ENCODE measurements at places on chromosomes 12 and 14.

GRCh38 chr12:47312808-47313426 lies 233.2 kb upstream of the AMIGO2 start:
- no peak for DNase-seq

- DNase-seq: no peak
These were observed 75.3 kb upstream of the SFSWAP start for GRCh38 chr12:131635491-131636122.

- DNase-seq: no peak
These were observed 6.6 kb downstream of the PPP4R4 start for GRCh38 chr14:94180655-94181271.

- no peak for DNase-seq
These were observed 230.9 kb upstream of the LRIG3 start for GRCh38 chr12:59151243-59151642.

DNA sequence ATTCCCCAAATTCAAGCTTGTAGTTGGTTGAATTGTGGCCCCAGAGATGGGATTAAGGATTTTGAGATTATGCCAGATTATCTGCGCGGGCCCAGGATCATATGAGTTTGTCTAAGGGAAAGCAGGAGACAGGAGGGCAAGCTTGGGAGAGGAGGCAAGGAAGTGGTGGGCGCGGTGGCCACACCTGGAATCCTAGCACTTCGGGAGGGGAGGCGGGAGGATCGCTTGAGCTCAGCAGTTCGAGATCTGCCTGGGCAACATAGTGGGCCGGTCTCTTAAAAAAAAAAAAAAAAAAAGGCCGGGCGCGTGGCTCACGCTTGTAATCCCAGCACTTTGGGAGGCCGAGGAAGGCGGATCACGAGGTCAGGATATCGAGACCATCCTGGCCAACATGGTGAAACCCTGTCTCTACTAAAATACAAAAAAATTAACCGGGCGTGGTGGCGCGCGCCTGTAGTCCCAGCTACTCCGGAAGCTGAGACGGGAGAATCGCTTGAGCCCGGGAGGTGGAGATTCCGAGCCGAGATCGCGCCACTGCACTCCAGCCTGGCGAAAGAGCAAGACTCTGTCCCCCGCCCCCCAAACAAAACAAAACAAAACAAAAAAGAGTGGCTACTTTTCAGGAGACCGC lies 881 bp upstream of the PUS1 start:
- no peak for DNase-seq

GRCh38 chr12:62335796-62336195 lies 75.6 kb downstream of the USP15 start:
- no peak for DNase-seq

DNA sequence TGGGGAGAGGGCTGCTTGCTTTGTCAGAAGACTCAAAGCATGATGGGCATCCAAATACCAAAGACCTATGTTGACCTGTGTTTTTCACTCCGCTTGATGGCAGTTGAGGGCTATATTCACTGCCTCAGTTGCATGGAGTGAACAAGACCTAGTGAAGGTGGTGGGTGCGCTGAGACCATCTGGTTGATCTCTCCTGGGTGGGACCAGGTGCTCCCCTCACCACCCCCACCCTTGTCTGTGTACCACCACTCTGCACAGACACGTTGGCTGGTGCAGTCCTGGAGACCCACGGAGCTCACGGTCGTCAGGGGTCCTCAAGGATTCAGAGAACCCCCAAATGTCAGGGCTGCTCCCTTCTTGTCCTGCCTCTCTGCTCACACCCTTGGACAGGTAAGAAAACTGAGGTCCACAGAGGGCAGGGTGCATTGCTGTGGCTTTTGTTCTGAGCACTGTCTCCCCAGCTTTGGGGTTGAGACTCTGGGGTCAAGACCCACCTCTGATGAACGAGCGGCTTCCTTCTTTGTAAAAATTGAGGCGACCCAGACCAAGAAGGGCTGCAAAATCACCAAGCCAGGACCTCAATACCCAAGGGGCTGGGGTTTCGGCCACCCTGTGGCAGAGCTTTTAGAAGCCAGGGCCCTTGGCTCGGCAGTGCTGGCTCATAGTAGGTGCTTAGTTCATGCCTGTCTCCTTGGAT lies 166.3 kb upstream of the RTL1 start:
- DNase-seq: no peak

GRCh38 chr12:59164991-59165718 lies 244.9 kb upstream of the LRIG3 start:
- no peak for DNase-seq

DNA sequence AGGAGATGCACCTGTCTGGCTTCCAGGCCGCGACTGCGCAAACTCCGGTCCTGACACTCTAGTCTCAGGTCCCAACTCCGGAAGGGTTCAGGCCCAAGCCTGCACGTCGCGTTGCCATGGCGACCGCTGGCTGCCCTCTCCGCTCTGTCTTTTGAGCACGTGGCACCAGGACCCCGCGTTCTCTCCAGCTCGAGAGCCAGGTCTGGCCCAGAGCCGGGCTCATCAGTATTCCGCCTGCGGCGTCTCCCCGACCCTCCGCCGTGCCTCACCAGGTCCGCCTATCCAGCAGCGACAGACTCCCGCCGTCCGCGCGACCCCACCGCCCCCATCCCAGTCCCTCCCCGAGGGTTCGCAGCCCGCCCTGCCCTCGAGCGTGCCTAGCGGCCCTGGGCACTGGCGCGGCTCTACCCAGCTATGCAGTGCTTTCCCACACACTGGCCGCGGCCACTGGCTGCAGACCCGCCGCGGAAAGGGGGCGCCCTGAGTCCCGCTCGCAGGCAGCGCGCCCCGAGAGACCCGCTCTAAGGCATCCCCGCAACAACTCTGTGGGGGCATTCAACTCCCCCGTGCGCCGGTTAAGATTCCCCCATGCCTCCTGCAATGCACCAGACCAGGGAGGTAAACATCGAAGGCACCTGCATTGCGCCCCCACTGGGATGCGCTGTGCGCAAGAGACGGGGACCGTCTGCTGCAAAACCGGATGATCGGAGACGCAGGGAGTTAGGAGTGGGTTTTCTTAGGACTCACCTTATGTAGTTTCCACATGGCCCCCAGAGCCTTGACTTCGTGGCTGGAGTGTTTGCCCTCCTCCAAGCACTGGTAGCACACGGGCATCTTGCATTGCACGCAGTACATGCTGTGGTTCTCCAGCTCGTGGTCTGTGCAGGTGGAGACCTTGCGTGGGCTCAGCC lies 1.3 kb downstream of the TRIM9 start:
- DNase-seq: peak; percentile 22

- DNase-seq: peak; percentile 10
These were observed 70.2 kb upstream of the GPHB5 start for GRCh38 chr14:63388766-63389431.

GRCh38 chr14:92665661-92666110 lies 82.7 kb downstream of the LGMN start:
- DNase-seq: no peak

DNA sequence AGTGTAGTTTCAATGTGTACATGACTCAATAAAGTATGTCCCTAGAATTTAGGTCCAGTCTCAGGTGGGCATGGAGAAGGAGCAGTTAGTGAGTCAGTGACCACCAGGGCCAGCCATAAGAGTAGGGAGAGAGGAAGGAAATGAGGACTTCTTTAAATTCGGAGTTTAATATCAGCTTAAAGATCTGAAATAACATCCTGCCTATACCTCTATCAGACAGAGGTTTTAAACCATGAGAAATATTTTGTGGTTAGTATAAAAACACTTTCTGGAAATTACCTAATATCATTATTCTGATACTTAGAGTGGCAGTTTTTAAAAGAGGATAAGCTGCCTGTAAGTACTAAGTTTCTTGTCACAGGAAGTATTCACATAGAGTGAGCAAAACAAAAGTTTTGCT lies 61.7 kb upstream of the ST8SIA1 start:
- DNase-seq: no peak

GRCh38 chr12:54029529-54030441 lies 1.5 kb downstream of the HOXC6 start:
- no peak for DNase-seq

GRCh38 chr12:57240926-57241401 lies 10.0 kb downstream of the STAC3 start:
- no peak for DNase-seq

DNA sequence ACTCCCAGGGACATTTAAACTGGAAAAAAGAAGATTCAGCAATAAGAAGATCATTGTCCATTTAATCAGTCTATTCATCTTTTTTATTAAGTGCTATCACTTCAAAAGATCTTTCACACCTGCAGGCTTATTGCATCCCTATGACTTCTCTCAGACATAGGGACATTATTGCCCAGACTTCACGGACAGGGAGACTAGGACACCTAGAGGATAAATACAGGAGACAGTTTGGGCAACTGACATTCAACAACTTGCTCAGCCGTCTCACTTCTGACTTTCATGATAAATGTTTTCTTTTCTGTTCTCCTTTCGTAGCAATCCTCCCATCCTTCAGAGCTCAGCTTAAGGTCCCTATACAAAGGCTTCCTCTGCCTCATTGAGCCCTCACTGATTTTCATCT lies 84.3 kb downstream of the TMEM30B start:
- no peak for DNase-seq

DNA sequence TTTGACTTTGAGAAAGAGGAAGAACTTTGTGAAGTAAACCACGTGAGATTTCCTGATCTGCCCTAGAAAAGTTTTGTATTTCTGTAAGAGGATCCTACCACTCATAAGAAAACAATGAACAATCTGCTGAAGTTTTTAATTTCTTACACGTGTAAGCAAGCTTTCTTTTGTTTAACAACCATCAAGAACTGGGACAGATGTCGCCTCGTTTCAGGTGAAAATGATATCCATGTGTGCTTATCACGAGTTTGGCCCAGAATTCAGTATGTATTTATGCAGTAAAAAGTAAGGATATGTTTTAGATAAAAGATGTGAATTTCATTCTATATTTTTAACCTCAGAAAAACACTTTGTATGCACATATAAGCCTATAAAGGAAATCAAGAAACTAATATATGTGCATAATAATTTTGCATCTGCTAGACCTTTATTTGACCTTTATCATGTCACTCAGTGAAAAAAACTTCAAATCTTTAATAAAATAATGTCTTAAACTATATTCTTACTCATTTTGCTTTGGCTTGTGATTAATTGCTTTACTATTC lies 56.9 kb upstream of the DHRS4 start:
- DNase-seq: no peak

DNA sequence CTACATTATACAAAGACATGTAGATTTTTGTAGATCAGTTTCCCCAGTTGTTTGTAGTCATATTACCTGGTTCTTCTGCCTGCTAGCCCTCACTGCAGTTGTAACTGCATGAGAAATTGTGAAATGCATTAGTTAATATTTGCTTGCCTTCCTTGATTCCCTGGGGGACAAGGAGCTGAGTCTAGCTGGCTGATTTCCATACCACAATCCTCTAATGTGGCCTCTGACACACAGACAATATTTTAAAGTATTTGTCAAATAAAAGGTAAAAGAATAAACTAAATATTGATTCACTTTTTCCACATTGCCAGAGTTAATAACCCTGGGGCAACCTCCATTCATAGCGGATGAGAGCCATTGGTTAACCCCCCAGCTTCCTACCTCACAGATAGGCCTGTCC lies 128.8 kb upstream of the TMEM132C start:
- no peak for DNase-seq

DNA sequence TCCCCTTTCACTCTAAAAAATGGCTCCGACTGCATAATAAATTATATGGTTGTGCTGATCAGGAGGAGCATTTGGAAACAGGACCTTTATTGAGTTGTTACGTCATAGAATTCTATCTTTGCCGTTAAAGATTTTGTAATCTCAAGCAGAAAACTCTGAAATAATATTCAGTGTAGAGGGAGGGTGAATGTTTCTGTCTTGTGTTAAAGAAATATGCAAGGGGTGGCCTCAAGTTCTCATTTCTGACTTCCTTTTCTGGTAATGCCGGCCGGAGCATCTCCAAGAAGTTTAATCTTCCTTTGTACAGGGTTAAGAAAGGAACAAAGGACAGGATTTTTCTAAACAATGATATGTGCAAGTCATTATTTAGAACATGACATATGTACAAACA lies 165.1 kb downstream of the SLC38A4 start:
- DNase-seq: no peak

- no peak for DNase-seq
These were observed 6.9 kb downstream of the DERA start for GRCh38 chr12:15918066-15918465.

DNA sequence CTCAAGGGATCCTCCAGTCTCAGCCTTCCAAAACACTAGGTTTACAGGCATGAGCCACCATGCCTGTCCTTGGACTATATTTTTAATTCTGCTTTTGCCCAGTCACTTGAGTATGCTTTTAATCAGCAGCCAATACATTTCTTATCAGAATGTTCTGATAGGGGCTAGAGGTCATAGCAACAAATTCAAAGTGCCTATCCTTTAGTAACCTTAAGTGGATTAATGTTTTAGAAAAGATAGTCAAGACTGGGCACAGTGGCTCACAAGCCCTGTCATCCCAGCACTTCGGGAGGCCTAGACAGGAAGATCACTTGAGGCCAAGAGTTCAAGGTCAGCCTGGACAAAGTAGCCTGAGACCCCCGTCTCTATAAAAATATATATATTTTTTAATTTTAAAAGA lies 37.1 kb downstream of the CKB start:
- no peak for DNase-seq

GRCh38 chr14:76870166-76870565 lies 44.0 kb downstream of the LRRC74A start:
- no peak for DNase-seq

DNA sequence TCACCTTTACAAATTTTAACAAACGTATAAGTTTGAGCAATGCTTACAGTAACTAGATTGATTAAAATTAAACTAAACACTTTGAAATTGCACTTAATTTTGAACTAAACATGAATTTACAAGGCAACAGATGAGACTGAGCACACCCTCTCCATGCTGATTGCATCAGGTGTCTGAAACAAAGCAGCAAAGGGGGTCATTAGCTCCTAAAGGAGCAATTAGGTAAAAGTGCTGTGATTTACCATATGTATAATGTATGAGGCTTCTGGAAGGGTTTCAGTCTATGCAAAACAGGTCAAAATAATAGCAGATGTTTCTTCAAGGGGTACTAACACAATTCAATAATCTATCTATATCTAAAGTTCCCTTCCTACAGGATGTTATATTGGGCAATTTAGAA lies 98.8 kb upstream of the LMNTD1 start:
- no peak for DNase-seq

DNA sequence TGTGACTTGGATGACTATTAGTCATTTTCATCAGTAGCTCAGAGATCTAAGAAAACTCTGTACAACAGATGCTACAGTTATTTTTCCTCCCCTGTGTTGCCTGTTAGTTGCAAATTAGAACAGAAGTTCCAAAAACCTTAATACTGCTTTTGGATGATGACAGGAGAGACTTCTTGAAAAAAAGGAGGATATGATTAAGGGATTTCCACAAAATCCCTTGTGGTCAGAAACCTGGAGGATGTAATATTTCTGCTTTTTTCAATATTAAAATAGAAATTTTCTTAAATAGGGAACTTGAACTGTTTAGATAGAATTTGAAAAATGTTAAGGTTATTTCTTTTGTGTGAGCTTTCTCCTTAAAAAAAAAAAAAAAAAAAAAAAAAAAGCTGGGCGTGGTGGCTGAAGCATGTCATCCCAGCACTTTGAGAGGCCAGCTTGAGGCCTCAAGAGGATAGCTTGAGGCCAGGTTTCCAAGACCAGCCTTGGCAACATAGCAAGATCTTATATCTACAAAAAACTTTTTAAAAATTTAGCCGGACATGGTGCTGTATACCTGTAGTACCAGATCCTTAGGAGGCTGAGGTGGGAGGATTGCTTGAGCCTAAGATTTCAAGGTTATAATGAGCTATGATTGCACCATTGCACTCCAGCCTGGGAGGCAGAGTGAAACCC lies 14.1 kb downstream of the CMAS start:
- DNase-seq: no peak

All from effector CD8-positive, alpha-beta T cell (primary cell).